Activated T-helper 1 cell treated with anti-CD3 and anti-CD28 coated beads, Interleukin-12 subunit alpha, Interleukin-12 subunit beta, Interleukin-2, Interleukin-4 antibody, amounts not matched to agents 30 ng/mL and 10 ng/mL and 1 ng/mL, durations not matched to agents 14 hours and 24 hours and 36 hours (primary cell): ENCODE measurements at places on chromosomes 4 and X. TPM values are rescaled to one million over a fixed set of nuclear protein-coding genes. Genes with fewer than 3 reads are reported as not detected.

Gene GUF1
- 37.5 and 39.2 TPM in 2 replicates for total RNA-seq

Gene SSX3
- total RNA-seq, result not detected in 2 replicates

Gene FAM184B
- not detected in 2 replicates for total RNA-seq

Gene GPRIN3
- total RNA-seq, result 37.1 and 39.0 TPM in 2 replicates

Gene SPOCK3
- total RNA-seq, result not detected in 2 replicates

Gene SSX2B
- not detected in 2 replicates for total RNA-seq

Gene SHOX
- not detected in 2 replicates for total RNA-seq

Gene CASK
- 17.4 and 30.5 TPM in 2 replicates for total RNA-seq

Gene DACH2
- not detected in 2 replicates for total RNA-seq

Gene PAGE3
- not detected in 2 replicates for total RNA-seq
